ENCODE measurements at places on chromosomes 13 and 19.

- no peak for DNase-seq
These were observed 19.3 kb downstream of the ATP12A start for GRCh38 chr13:24699541-24699940.

- DNase-seq: no peak
These were observed 612.7 kb downstream of the SLITRK6 start for GRCh38 chr13:85186356-85187045.

GRCh38 chr13:98549006-98549727 lies 27.7 kb downstream of the STK24 start:
- DNase-seq: no peak

GRCh38 chr13:105670179-105670990 lies 865.1 kb downstream of the EFNB2 start:
- no peak for DNase-seq

Data from endodermal cell (in vitro differentiated cells).